ENCODE measurements at places on chromosomes 4 and X.
A peak's percentile ranks its signal among the peaks of the same experiment; 100 is the strongest.

DNA sequence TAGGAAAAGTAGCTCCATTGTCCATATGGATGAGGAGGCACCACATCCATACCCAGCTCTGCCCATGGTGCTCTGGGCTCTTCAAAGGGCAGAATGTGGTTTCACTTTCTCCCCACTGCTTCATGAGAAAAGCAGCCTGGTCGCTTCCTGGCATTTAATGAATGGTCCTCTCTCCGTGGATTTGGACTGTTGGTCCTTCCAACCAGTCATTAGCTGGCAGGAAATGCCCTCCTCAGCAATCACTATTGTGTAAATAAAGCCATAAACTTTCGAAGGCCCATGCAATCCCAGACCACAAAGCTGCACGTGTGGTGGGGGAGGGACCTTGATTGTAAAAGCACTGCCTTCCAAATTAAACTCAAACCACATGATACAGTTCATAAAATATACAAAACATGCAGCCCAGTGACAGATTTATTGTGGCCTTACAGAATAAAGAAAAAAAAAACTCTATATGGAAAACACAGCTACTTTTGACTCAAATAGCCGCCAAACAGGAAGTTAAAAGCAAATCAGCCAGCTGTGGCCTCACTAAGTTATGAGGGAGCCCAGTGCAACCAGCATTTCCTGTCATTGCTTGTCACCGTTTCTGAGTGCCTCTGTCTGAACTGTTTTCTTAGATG, 8.1 kb downstream of the MBNL3 start:
- DNase-seq: peak; percentile 50

DNA sequence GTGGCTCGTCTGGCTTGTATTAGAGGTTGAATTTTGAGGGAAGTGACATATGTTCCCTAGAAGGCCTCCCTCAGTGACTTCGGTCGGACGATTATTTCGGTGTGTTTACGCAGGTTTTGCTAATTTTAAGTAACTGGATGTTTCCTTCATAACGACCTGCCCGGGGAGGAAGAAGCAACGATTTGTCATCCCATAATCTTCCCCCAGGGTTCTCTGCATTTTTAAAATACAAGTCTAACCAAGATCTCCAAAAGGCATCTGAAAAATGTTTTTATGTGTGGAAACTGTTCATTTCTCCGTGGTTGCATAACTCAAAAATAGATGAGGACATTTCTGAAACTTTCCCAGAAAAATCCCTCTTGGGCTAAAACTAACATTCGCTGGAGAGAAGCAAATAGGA, 195.4 kb downstream of the SHOX start:
- DNase-seq: peak; percentile 86

DNA sequence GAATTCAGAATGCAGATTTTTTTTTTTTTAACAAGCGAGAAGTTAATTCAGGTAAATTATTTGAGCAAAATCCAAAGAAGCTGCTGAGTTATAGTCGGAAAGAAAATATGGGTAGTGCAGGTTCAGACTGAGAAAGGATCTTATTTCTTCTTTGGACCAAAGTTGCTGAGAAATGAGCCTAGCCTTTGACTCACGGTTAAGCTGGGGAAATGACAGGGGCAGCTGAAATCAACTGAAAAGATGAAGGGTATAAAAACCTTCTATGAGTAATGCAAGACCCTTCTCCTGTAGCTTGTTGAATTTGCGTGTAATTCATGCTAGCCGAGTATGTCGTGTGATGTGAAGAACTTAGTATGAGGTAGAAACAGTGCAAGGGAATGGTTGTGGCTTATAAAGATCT, 63.0 kb downstream of the KIAA0232 start:
- no peak for DNase-seq

DNA sequence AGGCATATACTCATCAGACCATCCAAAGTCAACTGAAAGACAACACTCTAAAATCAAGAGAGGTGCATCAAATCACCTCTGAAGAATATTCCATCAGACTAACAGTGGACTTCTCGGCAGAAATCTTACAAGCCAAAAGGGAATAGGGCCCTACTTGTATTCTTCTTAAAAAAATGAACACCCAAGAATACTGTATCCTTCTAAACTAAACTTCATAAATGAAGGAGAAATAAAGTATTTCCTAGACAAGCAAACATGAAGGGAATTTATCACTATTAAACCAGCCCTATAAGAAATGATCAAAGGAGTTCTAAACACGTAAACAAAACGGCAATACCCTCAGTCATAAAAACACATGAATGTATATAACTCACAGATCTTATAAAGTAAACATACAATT, 141.2 kb downstream of the CXXC4 start:
- no peak for DNase-seq

DNA sequence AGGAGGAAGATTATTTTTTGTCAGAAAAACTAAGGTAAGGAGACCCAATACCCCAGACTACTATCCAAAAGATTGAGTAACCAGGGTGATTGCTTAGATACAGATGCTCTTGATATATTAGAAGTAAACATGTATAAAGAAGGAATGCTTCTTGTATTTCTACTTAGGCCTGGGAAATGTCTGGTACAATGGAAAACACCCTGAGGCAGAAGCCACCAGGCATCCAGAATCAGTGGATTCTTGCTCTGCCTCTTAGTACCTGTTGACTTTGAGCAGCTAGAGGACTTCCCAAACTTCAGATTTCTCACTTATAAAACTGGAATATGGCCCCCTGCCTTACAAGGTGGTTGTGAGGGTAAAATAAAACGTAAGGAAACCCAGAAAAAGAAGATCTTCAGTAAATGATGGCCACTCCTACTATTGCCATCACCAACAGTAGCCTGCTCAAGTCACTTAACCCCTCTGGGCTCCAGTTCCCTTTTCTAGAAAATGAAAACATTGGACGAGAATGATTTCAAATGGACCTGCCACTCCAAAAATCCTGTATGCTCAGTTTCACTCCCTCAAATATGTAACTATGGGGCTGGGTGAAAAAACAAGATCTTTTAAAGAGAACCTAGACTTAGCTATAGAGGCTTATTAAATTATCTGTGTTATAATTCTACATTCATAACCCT, 56.6 kb downstream of the AMELX start:
- DNase-seq: no peak

DNA sequence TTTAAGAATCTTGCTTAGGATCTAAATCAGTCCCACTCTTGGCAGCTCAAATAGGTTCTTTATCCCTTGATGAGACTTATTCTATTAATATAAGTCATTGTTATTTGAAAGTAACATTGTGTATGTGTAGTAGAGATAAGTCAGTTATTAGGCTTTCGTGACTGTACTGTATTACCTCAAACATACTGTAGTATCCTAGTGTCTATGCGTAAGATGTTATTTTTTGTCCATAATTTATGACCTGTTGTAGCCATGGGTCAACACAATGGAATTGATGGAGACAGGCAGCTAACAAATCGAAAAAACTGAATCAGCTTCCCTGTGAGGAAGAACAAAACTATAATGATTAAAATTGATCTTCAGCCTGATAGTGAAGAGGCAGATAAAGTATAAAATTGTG, 41.8 kb downstream of the CLCN3 start:
- no peak for DNase-seq

DNA sequence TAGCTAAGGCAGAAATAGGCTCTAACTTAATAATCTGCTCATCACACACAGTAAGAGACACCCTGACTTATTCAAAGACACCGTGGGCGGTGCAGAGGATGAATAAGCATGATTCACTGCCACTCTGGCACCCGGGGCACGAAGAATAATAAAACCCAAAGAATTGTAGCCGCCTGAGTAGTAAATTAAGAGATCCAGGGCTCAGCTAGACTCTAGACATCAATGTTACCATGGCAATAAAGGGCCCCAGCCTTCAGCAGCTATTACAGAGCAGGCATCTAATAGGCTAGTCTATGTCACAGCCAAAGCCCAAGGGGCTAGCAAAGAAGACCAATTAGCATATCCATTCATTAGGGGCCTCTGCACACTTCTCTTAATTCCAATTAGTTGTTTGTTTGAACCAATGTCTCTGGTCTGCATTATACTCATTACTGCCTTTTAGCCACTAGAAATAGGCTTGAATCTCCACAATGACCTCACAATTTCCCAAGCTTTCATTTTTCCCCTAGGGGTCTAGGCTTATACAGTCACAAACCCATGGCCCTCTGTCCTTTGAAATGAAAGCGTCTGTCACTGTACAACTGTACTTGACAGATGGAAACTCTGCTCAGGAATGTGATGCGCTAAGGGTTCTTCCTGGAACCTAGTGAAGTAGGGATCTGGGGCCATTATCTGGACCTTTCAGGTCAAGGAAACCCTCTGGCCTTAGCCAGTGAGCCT, 3.0 kb upstream of the ATP1B4 start:
- no peak for DNase-seq

DNA sequence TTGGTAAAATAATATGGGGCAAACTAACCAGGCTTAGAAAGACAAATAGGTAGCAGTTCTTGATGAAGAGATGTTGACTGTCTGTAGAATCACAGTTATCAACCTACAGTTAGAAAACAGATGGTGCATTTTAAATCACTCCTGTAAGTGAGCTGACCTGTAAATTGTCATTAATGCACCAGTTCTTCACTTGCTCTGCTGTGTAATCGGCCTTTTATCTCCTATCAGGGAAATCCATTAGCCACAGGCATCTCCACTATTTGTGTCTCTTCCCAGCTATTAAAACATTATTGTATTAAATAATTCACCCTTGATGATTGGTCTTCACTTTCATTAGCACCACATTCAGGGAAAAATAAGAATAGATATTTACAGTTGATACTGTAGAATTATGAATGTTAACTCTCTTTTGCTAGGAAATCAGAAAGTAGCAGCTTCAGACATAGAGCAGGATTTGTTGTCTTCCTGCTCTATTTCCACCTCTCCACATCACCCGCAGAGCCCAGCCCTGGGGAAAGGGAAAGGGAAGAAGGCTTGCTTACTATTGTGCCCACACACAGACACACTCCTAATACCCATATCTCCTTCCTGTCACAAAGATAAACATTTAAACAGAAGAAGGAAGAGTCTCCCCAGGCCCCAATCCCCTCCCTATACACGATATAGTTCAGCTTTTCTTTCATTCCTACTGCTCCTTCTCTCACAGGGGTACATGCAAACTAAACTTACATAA, 97.1 kb downstream of the REELD1 start:
- no peak for DNase-seq

GRCh38 chr4:187094144-187094543, 370.5 kb upstream of the FAT1 start:
- no peak for DNase-seq

DNA sequence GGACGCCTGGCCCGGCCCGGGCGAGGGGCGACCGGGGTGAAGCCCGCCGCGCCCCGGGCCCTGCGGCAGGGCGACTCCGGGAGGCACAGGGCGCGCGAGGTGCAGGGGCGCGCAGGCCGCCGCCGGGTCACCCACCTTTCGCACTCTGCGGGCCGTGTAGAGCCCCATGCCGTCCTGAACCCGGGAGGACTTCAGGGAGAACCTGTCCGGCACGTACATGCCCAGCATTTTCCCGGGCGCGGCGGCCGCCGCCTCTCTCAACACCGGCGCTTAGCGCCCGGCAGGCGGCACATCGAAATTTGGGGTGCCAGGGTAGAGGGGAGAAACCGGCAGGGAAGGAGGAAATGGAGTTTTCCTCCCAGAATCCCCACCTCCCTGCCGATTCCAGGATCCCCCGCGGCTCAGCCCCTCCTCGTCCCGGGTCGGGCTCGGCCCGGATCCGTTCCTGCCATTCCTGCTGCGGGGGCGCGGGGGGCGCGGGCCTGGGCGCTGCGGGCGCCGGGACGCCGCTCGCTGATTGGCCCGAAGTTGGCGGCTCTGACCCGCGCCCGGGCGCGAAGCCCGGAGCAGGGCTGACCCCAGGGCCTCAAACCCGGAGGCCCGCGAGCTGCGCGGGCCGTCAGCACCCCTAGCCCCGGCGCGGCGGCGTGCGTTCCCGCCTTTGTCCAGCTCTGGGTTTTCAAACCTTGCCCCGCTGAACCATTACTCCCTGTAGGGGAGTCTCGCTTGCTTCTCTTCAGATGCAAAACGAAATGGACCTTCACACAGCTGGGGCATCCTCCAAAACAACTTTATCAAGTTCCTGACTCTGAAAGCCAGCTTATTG, at the start of gene PRDM5:
TSS of gene PRDM5 (minus strand) at position 346 of the 826 bp plus-strand sequence. CDS start at position 228, 118 bp downstream.
- DNase-seq: peak; percentile 21

DNA sequence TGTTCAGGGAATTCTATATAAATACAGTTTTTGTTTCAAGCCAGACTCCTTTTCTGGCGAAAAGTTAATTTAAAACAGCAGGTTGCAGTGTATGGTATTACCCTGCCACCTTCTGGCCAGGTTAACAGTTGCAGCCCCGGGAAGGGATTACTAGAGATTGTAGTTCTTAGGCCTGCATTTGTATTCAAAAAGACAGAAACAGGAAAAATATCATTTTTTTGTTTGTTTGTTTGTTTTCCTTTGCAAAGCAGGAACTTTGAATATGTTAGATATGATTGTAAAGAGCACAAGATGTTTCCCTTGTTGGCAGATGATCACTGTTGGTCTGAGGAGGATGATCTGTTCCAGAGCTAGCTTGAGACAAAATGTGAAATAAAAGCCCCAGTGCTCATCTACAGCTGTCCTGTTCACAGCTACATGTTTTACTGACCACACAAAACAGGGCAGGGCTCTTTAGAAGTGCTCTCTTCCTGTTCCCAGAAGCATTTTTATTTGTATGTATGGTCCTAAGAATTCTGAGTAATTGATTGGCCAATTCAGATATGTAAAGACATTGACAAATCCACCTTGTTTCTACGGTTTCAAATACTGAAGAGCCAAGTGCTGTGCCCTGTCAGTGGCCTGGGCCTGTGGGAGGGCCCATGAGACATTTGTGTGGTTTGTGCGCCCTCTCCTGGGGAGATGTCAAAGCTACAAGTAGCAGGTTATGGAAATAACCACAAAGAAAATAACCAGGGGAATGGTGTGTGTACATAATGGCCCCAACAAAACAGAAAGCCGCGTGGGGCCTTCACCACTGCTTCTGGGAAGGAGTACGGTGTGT, 57.9 kb downstream of the CLDN22 start:
- DNase-seq: peak; percentile 43

DNA sequence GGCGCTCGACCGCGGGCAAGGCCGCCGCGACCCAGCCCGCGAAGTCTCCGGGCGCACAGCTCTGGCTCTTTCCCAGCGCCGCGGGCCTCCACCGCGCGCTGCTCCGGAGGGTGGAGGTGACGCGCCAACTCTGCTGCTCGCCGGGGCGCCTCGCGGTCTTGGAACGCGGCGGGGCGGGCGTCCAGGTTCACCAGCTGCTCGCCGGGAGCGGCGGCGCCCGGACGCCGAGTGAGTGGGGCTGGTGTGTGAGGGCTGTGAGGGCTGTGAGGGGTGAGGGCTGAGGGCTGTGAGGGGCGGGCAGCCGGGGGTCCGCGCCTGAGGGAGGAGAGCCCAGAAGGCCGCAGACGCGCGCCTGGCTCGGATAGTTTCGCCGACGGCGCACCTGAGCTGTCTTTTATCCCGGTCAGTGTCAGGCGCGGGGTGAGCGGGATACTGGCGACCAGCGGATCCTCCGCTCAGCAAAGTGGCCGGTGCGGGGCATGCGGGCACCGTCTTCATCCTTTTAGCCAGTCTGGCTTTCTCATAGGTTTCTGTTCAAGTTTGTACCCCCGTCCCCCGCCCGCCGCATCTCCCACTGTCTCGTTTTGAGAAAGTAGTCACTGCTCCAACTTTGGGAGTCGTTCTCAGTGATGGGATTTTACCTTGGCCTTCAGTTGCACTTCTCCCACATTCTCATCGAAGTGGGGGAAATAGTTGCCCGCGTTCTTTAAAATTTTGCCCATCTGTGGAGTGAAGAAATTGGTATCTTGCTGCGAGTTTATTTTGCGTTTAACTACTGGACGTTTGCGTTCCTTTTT, 586 bp downstream of the HERC5 start:
- DNase-seq: no peak

GRCh38 chr4:163895378-163896005, 401.0 kb downstream of the TMA16 start:
- no peak for DNase-seq

- DNase-seq: peak; percentile 54
Measured at GRCh38 chr4:139528377-139529005, 27.5 kb downstream of the SETD7 start.
